ENCODE measurements at places on chromosomes 7 and 10. TPM values are rescaled to one million over a fixed set of nuclear protein-coding genes. Genes with fewer than 3 reads are reported as not detected.

GRCh38 chr7:50405221-50405620 lies 44.9 kb downstream of the FIGNL1 start:
- DNase-seq, result no peak
- no peak overlapping the region for H3K4me3 ChIP-seq
- no peaks in the 10 kb centered on the region for H3K27me3 ChIP-seq
- H3K4me1 ChIP-seq, result peaks cover 79% of the 10 kb centered on the region
- no peak overlapping the region for H3K27ac ChIP-seq

GRCh38 chr10:90458054-90458453 lies 399.8 kb downstream of the HTR7 start:
- no peak for DNase-seq
- H3K4me1 ChIP-seq, result no peaks in the 10 kb centered on the region
- no peak overlapping the region for H3K27ac ChIP-seq
- H3K4me3 ChIP-seq, result no peak overlapping the region

GRCh38 chr10:93075369-93076221 lies 1.9 kb downstream of the CYP26A1 start:
- no peak for DNase-seq
- H3K27me3 ChIP-seq, result peaks cover 70% of the 10 kb centered on the region
- no peaks in the 10 kb centered on the region for H3K36me3 ChIP-seq
- peaks cover 33% of the 10 kb centered on the region for H3K4me1 ChIP-seq
- no peak overlapping the region for H3K27ac ChIP-seq
- no peak overlapping the region for H3K4me3 ChIP-seq

DNA sequence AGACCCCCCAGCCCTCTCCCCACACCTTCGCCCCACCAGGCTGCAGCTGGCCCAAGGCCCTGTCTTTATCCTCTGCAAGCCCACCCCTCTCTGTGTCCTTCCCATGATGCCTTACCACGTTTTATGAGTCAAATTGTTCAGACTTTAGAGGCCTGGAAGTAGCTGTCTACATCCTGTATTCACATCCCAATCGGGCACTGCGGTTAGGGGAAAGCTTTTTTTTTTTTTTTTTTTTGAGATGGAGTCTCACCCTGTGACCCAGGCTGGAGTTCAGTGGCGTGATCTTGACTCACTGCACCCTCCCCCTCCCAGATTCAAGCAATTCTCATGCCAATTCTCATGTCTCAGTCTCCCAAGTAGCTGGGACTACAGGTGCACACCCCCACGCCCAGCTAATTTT lies 121.5 kb upstream of the SH2B2 start:
- H3K4me1 ChIP-seq, result no peaks in the 10 kb centered on the region
- H3K27me3 ChIP-seq, result no peaks in the 10 kb centered on the region
- H3K36me3 ChIP-seq, result peaks cover 5% of the 10 kb centered on the region
- H3K4me3 ChIP-seq, result no peak overlapping the region
- no peak overlapping the region for H3K27ac ChIP-seq

DNA sequence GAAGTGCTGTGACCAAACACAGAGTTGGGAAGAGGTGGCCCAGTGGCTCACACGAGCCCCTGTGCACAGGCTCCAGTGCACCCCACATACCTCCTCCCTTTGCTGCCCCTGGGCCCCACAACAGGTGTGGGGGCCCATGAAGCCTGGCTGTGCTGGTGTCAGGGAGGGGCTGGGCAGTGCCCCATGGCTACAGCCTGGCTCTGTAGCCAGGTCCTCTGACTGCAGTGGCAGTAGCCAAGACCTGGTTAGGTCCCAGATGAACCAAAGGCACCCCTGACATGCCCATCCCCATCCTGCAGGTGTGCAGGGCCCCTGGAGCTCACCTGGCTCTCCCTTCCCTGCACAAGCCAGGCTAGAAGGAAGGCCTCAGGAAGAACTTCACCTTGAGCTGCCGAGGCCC lies 176.3 kb downstream of the GRID1 start:
- H3K27me3 ChIP-seq, result peaks cover 5% of the 10 kb centered on the region
- no peak overlapping the region for H3K4me3 ChIP-seq
- H3K4me1 ChIP-seq, result no peaks in the 10 kb centered on the region
- H3K36me3 ChIP-seq, result no peaks in the 10 kb centered on the region
- DNase-seq, result no peak

CYP17A1 gene
- not detected for total RNA-seq

INTS1 gene
- 97.6 TPM for total RNA-seq

- no peak overlapping the region for H3K27ac ChIP-seq
- no peak overlapping the region for H3K4me3 ChIP-seq
- H3K27me3 ChIP-seq, result peaks cover 39% of the 10 kb centered on the region
- H3K36me3 ChIP-seq, result no peaks in the 10 kb centered on the region
- no peak for DNase-seq
- no peaks in the 10 kb centered on the region for H3K4me1 ChIP-seq
Measured at GRCh38 chr10:86371691-86372090, 5.1 kb upstream of the GRID1 start.

- H3K4me3 ChIP-seq, result no peak overlapping the region
- H3K27me3 ChIP-seq, result no peaks in the 10 kb centered on the region
- H3K36me3 ChIP-seq, result no peaks in the 10 kb centered on the region
- peaks cover 12% of the 10 kb centered on the region for H3K4me1 ChIP-seq
Measured at GRCh38 chr10:96700374-96701099, 19.8 kb downstream of the PIK3AP1 start.

- no peak overlapping the region for H3K4me3 ChIP-seq
- no peak for DNase-seq
- H3K36me3 ChIP-seq, result no peaks in the 10 kb centered on the region
- H3K4me1 ChIP-seq, result peaks cover 19% of the 10 kb centered on the region
- H3K27ac ChIP-seq, result no peak overlapping the region
- peaks cover 31% of the 10 kb centered on the region for H3K27me3 ChIP-seq
Measured at GRCh38 chr7:1595027-1595426, 25.2 kb upstream of the PSMG3 start.

GRCh38 chr10:105207476-105207995 lies 566.4 kb downstream of the SORCS3 start:
- DNase-seq, result no peak
- no peaks in the 10 kb centered on the region for H3K27me3 ChIP-seq
- peaks cover 2% of the 10 kb centered on the region for H3K36me3 ChIP-seq
- H3K4me1 ChIP-seq, result no peaks in the 10 kb centered on the region

ZNF479 gene
- not detected for total RNA-seq

PTF1A gene
- total RNA-seq, result not detected

DNA sequence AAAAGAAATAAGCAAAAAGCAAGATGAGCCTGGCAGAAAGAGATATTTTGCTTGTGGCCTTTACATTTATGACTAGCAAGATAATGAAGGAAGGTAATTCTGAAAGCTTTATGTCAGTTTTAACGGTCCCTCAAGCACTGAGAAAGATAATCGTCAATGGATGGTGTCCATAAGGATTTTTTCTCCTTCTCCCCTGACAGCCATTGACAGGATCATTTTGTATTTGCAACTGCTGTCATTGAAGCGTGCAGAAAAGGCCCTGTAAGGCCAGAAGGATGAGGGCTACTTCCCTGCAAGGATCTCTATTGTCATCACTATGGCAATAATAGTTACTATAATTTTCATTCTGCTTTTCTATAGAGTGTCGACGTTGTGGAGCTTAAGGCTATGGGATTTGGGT lies 994 bp upstream of the LRGUK start:
- peaks cover 8% of the 10 kb centered on the region for H3K27me3 ChIP-seq
- H3K27ac ChIP-seq, result no peak overlapping the region
- H3K4me1 ChIP-seq, result peaks cover 12% of the 10 kb centered on the region

GRCh38 chr10:58764087-58764747 lies 251.5 kb downstream of the BICC1 start:
- H3K36me3 ChIP-seq, result no peaks in the 10 kb centered on the region
- H3K27ac ChIP-seq, result no peak overlapping the region
- H3K27me3 ChIP-seq, result no peaks in the 10 kb centered on the region
- no peak overlapping the region for H3K4me3 ChIP-seq
- H3K4me1 ChIP-seq, result no peaks in the 10 kb centered on the region

SPAM1 gene
- not detected for total RNA-seq

DNA sequence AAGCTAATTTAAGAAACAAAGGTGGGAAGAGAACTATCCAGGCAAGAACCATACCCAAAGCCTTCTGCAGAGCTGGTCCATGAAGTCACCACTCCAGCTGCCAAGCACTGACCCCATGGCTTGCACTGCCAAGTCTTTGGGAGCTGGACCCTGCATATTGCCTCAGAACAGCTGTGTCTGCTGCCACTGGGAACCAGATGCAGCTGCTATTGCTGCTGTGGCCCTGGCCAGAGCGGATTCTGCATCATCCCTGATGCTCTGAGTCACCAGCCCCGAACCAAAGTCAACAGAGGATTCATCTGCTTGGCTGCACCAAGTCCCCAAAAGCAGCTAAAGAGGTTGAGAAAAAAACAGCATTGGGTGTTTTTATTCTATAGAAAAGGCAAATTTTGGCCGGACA lies 39.2 kb upstream of the GSAP start:
- DNase-seq, result no peak
- H3K36me3 ChIP-seq, result no peaks in the 10 kb centered on the region
- no peaks in the 10 kb centered on the region for H3K4me1 ChIP-seq
- no peak overlapping the region for H3K27ac ChIP-seq

PNLIPRP2 gene
- not detected for total RNA-seq

- H3K4me1 ChIP-seq, result no peaks in the 10 kb centered on the region
- no peaks in the 10 kb centered on the region for H3K36me3 ChIP-seq
- no peaks in the 10 kb centered on the region for H3K27me3 ChIP-seq
- no peak for DNase-seq
Measured at GRCh38 chr10:113285305-113285704, 267.5 kb upstream of the HABP2 start.

GRCh38 chr7:156178214-156178613 lies 366.0 kb upstream of the SHH start:
- H3K4me3 ChIP-seq, result no peak overlapping the region
- no peaks in the 10 kb centered on the region for H3K4me1 ChIP-seq
- DNase-seq, result no peak
- H3K27me3 ChIP-seq, result peaks cover 9% of the 10 kb centered on the region

RHOBTB1 gene
- not detected for total RNA-seq

GRCh38 chr10:34938399-34938670 lies 123.2 kb upstream of the PARD3 start:
- no peak for DNase-seq
- no peak overlapping the region for H3K27ac ChIP-seq
- peaks cover 4% of the 10 kb centered on the region for H3K27me3 ChIP-seq
- H3K4me1 ChIP-seq, result no peaks in the 10 kb centered on the region
- H3K36me3 ChIP-seq, result no peaks in the 10 kb centered on the region
- H3K4me3 ChIP-seq, result no peak overlapping the region

All from activated naive CD4-positive, alpha-beta T cell treated with anti-CD3 and anti-CD28 coated beads for 36 hours (primary cell).